ENCODE measurements at places on chromosomes 12 and 14. TPM values are rescaled to one million over a fixed set of nuclear protein-coding genes. Genes with fewer than 3 reads are reported as not detected.

- no peak for DNase-seq
Measured at GRCh38 chr14:76098047-76098446, 53.7 kb upstream of the GPATCH2L start.

GRCh38 chr14:96817750-96818666, 20.8 kb downstream of the VRK1 start:
- DNase-seq, result no peak

- no peak for DNase-seq
Measured at GRCh38 chr12:28512406-28512805, 322.1 kb downstream of the CCDC91 start.

- peak; percentile 55 for DNase-seq
Measured at GRCh38 chr14:104795781-104796686, 486 bp upstream of the AKT1 start.

The GDF3 gene
- total RNA-seq, result not detected

The FSCB gene
- total RNA-seq, result not detected

The LBHD2 gene
- not detected for total RNA-seq

The TDP1 gene
- 77.9 TPM for total RNA-seq
